ENCODE measurements at places on chromosomes 16 and 17.

GRCh38 chr16:38941-39892, 14.2 kb downstream of the POLR3K start:
- peak; percentile 55 for DNase-seq

DNA sequence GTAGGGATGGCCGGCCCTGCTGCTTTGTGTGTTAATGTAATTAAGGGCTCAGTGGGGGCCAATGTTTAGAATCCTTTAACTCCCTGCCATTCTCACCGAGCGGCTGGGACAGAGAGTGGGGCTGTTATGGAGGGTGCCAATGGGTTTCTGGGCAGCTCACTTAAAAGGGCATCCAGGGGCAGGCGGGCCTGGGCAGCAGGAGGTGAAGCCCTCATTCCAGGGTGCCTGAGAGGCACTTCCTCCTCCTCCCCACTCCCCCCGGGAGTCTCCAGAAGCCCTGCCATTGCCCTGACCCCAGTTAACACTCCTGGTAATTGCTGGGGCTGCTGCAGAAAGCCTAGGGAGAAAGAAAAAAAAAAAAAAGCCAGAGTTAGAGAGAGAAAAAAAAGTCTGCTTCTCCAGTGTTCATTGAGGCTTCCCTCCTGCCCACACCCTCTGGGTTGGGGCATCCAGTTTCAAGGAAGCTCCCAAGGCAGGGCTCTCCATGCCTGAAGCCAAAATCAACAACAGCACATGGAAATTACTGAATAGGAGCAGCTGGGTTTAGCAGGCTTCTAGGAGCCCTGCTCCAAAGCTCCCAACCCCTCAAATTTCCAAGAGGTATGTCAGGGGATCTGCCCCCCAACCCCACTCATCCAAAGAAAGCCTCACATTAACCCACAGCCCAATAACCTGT, 28.0 kb downstream of the CUEDC1 start:
- DNase-seq, result no peak

- DNase-seq, result no peak
Measured at GRCh38 chr16:65418435-65418834, 296.6 kb upstream of the CDH11 start.

DNA sequence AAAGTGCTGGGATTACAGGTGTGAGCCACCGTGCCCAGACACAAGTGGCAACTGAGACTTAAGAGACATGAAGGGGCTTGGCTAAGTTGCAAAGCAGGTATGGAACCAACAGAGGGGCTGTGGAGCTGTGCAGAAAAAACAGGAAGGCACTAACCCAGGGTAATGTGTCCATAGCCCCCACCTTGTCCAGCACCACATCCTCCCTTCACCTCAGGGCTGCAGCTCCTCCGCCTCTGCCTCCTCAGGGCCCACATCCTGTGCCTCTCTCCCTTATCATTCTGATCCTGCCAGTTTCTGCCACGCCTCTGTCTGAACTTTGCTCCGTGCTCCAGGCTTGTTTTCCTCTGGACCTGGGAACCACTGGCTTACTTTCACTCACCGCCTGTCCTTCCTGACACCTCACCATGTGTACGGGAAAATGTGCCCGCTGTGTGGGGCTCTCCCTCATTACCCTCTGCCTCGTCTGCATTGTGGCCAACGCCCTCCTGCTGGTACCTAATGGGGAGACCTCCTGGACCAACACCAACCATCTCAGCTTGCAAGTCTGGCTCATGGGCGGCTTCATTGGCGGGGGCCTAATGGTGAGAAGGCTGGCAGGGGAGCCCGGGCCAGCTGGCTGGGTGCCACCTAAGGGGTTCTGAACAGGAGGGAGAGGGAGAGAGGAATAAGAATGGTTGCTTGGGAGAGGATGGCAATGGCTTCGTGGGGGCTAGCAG, at the start of gene TM4SF5:
TM4SF5 (plus strand) TSS at position 368 of the 716 bp plus-strand sequence; CDS start at position 405, 37 bp downstream.
- no peak for DNase-seq

- DNase-seq, result peak; percentile 84
Measured at GRCh38 chr17:42578282-42578869, 847 bp upstream of the PSMC3IP start.

DNA sequence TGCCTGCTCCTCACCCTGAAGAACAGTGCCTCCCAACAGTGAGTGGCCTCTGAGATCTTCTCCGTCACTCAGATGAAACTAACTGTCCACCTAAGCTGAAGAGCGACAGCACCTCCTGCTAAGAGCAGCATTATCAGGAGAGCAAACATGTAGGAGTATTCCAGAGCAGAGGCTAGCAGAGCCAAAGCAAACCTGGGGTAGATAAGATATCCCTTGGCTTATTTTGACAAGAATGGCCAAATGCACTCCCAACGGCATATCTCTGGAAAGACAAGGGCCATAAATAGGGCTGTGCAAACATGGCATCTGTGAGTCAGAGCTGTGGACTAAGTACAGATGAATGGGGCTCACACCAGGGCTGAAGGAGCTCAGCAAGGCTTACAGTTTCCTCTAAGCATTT, 96.3 kb downstream of the NDEL1 start:
- DNase-seq, result no peak

GRCh38 chr16:59514651-59515050, 780.5 kb upstream of the GOT2 start:
- no peak for DNase-seq

DNA sequence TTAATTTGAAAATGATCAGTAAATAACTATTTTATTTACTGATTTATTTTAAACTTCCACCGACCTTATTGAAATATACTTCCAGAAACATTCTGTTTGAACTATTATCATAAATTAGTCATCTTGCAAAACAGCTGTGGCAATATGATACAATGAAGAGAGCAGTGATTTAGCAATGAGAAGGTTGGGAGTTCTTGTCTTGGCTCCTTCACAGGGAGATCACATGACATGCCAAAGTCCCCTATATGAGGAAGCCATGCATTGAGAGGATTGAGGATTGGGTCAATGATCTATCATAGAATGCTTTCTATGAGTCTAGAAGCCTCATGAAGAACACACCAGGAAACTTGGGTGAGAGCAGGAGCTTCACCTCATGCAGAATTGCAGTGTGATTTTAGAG, 222.7 kb downstream of the LGALS9B start:
- peak; percentile 47 for DNase-seq

DNA sequence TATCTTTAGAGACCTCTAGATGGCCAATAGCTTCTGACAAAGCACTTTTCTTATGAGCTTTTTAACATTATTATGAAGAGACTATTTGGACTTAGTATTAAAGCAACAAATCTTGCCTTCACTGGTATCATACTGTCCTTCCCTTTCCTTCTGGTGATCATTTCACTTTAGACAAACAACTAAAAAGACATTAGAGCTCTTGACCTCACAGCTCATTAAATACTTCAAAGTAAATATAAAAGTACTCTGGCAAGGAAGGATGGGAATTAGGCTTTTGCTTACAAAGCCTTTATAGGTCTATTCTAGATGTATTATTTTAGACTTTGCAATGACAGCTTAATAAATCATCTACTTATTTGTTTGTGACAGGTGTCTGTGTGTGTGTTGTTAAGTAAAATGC, 11.1 kb downstream of the STXBP4 start:
- DNase-seq, result no peak

DNA sequence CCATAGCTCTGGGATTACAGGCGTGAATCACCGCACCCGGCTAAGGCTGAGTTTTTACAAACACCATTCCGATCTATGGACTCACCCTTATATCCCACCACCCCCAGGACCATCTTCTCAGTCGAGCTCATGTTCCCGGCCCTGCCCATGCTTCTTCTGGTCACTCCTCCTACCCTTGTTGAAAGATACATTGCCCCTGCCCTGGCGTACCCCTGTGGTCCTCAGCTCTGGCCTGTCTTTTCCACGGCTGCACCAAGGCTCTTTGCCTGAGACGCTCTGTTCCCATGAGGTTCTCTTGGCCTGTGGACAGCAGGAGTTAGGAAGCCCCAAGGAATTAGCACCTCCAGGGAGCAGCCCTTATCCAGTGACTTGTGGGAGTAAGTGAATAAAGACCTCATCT, 379.4 kb upstream of the TNRC6C start:
- no peak for DNase-seq

- no peak for DNase-seq
Measured at GRCh38 chr16:77043076-77043475, 147.9 kb upstream of the MON1B start.

DNA sequence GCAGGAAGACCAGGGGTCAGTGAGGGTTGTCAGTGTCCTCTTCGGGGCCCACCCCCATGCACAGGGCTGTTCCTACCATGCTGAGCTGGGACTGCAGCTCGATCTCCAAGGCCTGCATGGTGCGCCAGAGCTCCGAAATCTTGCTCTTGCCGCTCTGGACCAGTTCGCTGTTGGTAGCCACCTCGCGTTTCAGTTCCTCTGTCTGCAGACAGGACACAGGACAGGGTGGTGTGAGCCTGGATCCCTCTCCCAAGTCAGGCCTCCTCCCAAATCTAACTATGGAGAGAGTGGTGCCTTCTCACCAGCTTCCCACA, 90.9 kb downstream of the GOSR1 start:
- no peak for DNase-seq

GRCh38 chr17:62825182-62825581, 17.1 kb upstream of the MARCHF10 start:
- no peak for DNase-seq

GRCh38 chr17:75937652-75938051, 3.2 kb downstream of the FBF1 start:
- DNase-seq, result no peak

DNA sequence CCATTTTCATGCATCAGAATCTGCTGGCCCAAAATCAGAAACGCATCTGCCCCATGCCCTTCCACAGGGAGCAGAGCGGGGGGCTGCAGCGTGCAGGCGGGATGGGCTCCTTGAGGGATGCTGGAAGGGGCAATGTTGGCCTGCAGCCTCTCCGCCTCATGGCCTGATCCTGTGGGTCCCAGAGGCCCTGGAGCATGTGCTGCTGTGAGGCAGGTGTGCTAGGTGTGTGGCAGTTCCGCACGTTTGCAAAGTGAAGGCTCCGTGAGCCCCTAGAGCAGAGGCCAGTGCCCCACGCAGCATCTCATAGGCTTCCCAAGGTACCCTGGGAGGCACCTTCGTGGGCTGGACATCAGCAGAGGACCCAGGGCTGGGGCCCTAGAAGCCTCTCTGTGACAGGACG, 36.4 kb upstream of the CDH15 start:
- DNase-seq, result no peak

- DNase-seq, result peak; percentile 90
Measured at GRCh38 chr17:76385892-76386786, 1.7 kb downstream of the SPHK1 start.

DNA sequence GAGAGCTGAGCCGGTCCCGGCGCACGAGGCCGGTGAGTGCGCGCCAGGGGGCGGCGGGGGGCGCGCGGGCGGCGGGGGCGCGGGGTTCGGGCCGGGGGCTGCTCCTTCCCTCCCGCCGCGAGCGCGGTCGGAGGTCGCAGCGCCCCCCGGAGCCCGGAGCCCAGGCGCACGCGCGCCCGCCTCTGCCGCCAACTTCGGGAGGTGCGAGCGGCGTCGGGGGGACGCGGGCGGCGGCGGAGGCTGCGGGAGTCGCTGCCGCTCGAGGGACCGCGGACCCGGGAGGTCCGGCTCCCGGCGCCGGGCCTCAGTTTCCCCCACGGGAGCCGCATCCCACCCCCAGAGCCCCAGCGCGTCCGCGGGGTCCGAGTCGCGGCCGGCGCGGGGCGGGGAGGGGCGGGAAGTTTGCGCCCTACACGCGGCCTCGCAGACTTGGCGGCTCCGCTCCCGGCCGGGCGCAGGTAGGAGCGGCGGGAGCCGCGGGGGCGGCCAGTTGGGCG, at the start of gene PRR35:
PRR35 (plus strand) TSS at position 191 of the 497 bp plus-strand sequence. CDS start 2,901 bp downstream, outside the sequence.
- no peak for DNase-seq

- DNase-seq, result no peak
Measured at GRCh38 chr16:14002416-14002990, 68.6 kb upstream of the MRTFB start.

DNA sequence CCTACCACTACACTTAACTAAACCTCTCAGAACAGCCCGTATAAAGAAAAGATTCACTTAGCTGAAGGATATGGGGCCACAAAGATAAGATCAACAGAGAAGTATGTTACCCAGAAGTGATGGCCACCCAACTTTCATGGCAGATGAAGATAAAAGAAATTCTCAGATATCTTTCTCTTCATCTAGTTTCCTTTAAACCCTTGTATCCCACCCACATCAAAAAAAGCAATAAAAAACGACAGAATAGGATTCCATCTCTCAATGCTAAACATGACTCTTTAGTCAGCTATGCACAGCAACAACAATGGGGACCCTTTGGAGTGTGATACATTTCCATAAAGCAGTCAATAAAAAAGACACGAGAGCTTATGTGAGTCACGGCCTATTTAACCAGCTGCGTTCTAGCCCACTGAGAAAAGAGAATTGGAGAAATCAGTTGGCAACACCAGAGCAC, 86.6 kb downstream of the SNX11 start:
- no peak for DNase-seq

DNA sequence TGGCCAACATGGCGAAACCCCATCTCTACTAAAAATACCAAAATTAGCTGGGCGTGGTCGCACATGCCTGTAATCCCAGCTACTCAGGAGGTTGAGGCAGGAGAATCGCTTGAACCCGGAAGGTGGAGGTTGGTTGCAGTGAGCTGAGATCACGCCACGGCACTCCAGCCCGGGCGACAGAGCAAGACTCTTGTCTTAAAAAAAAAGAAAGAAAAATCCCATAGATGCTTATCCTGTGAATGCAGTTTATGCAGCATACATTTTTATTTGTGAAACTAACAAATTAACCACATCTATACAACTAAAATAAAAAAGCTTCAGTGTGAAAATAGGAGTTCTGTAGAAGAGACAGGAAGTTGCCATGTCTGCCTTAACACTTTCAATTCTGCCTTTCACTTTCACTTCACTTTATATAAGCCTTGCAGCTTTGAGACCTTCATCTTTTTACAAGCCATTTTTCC, 7.1 kb downstream of the IGSF6 start:
- no peak for DNase-seq

DNA sequence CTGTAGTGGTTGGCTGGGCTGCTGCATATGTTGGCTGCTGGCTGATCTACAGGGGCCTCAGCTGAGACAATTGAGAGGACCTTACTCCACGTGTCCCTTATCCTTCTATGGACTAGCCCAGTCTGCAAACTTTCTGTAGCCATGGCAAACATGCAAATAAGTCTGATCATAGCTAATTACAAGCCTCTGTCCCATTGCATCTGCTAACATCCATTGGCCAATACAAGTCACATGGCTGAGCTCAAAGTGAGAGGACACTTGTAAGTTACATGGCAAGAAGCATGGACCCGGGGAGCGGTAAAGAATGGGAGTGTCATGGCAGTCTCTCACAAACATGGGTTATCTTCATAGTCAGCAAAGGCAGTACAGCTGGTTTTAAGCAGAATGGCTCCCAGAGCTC, 11.6 kb upstream of the IL4R start:
- DNase-seq, result no peak

DNA sequence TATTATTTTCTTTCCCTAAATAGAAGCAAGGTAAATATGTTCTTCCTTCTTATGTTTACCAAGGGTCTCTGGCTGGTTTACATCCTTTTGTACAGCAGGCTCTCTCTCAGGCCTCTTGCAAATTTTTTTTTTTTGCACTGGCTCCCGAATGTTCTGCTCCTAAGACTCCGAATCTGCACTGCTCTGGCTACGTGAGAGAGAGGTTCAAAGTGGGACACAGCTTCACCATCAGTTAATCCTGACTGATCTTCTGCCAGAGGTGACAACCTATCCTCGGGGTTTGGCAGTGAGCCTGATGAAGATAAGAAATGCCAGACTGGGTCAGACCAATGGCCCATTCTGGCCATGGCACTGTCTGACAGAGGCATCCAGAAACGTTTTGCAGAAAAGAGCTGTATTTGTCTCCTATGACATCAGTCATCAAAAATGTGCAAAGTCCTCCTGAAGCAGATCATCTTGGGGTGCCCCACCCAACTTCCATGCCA, 136.9 kb downstream of the GRIN2A start:
- DNase-seq, result no peak

Data from suppressor macrophage (primary cell).